ENCODE measurements at places on chromosomes 7 and 10.

- DNase-seq, result peak; percentile 58
Observed at GRCh38 chr10:24723788-24724380, at the start of gene ARHGAP21. Gene ARHGAP21 (minus strand): TSS chr10:24723887. CDS start chr10:24721899, 1,988 bp downstream.

DNA sequence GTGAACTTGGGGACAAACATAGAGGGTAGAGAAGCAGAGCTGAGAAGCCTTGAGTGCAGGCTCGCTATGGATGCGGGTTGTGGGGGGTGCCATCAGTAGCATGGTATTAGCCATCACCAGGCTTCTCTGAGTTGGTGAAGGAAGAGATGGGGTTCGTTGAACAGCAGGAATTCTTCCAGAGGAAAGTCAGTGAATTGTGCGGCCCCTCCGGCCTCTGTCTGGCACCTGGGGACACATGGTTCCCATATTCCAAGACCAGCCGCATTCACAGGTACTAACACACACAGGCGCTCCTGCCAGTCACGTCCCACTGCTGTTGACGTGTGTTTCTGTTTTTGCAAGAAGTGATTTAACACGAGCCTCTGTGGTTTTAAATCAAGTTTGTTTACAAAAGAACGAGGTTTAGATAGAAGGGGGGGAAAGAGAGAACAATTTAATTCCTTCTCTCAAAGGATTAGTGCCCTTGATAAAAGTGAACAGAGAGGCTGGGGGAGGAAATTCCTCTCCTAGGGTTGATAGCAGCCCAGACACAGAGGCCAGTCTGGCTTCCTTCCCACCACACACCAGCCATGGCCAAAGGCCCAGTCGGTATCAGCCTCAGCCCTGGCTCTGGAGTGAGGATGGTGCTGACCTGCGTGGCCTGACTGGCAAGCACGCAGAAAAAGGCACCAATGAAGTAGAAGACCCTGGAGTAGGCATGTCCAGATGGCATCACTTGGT, 252.6 kb upstream of the IGFBP3 start:
- DNase-seq, result no peak

DNA sequence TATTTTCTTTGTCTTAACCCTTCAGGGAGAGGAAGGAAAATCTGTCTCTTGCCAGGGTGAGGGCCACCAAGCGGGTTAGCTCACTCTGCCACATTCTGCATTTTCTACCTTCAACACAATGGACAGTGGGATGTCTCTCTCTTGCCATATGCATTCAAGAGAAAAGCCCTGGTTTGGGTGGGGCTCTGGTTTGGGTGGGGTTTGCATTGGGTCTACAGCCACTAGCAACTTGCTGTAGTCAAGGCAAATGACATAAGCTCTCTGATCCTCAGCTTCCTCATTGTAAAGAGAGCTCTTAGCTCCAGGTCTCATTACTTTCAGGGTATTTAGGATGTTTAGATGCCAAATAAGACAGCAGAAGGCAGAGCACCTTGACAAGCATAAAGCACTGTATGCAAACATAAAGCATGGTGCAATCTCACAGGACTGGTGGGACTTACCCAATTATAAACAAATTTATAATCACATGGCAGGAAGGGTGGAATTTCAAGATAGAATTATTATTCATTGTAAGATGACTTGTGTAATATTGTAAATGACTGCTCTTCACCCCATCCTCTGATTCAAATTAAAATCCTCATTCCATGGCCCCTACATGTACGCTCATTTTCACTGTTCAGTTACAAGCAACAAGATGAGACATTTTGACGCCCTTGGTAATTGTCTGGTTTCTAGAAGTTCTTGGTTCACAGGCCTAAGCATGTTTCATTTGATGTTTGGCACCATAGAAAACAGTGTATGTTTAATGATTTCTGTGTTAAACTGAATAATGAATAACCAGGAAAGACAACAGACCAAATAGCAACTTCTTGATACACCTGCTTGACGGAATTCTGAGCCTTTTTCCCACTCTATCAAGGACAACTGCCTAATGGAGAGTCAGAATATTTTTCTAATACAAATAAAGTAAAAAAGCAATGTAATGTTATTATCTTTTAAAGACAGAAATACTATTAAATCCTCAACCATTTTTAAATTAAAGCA, 258.9 kb downstream of the KCNMA1 start:
- DNase-seq, result no peak

GRCh38 chr7:29320577-29320976, 126.0 kb downstream of the CHN2 start:
- DNase-seq, result no peak

GRCh38 chr7:691361-692045, 35.0 kb upstream of the DNAAF5 start:
- no peak for DNase-seq

GRCh38 chr10:113445736-113446135, 107.1 kb upstream of the HABP2 start:
- DNase-seq, result no peak

All from stimulated activated CD4-positive, alpha-beta T cell treated with anti-CD3 and anti-CD28 coated beads, Interleukin-15, amount 100 ng/mL, for 24 hours (primary cell).